ENCODE measurements at places on chromosomes 11 and 22.

- DNase-seq, result no peak
Observed at GRCh38 chr11:13118194-13118593, 109.1 kb downstream of the RASSF10 start.

GRCh38 chr11:100013011-100013410, 674.1 kb upstream of the ARHGAP42 start:
- no peak for DNase-seq

GRCh38 chr22:19559324-19559811, 35.2 kb upstream of the CLDN5 start:
- no peak for DNase-seq

DNA sequence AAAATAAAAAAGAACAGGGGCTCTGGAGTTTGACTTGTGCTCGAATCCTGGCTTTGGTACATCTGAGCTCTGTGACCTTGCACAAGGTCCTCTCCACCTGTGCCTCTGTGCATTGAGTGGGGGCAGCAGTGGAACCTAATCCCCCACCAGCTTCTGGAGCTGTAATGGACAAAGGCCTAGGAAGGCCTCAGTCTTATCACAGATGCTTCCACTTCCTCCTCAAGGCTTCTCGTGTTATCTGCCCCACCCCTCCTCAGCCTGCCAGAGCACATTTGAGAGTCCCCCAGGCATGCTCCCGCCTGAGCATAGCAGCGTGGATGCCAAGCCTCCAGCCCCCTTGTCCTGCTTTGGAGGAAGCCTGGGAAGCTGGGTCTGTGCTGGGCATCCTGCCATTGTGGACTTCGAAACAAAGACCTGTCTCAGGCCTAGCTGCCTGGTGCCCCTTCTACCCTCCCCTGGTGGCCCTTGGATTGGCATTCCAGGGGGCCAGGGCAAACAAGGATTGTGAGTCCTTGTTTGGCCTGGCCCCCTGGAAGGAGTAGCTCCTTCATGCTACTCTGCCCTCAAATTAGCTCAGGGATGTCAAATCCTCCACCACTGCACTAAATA, 15.0 kb downstream of the SLC35E4 start:
- no peak for DNase-seq

DNA sequence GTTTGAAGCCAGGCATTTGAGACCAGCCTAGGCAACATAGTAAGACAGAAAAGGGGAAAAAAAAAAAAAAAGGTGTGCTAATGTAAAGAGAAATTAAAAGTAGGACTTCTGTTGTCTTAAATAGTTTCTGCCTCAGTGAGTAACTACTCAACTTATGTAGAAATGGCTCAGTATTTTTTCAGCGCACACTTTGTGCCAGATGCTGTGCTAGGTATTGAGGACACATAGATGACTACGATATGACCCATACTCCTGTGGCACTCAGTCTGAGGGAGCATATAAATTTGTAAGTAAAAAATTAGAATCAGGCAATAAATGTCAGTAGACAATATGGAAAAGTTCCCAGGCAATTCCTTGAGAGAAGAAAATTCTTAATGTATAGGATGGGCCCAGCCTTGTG, 93.9 kb downstream of the YAP1 start:
- no peak for DNase-seq

GRCh38 chr11:89498845-89499448, 7.8 kb upstream of the NOX4 start:
- no peak for DNase-seq

- DNase-seq, result peak; percentile 92
Observed at GRCh38 chr11:12914400-12914912, 94.7 kb upstream of the RASSF10 start.

GRCh38 chr11:101584655-101585054, 848 bp upstream of the TRPC6 start:
- DNase-seq, result no peak

- DNase-seq, result no peak
Observed at GRCh38 chr11:44615041-44615755, 49.7 kb downstream of the CD82 start.

GRCh38 chr11:13302420-13302958, 24.9 kb downstream of the BMAL1 start:
- peak; percentile 75 for DNase-seq

DNA sequence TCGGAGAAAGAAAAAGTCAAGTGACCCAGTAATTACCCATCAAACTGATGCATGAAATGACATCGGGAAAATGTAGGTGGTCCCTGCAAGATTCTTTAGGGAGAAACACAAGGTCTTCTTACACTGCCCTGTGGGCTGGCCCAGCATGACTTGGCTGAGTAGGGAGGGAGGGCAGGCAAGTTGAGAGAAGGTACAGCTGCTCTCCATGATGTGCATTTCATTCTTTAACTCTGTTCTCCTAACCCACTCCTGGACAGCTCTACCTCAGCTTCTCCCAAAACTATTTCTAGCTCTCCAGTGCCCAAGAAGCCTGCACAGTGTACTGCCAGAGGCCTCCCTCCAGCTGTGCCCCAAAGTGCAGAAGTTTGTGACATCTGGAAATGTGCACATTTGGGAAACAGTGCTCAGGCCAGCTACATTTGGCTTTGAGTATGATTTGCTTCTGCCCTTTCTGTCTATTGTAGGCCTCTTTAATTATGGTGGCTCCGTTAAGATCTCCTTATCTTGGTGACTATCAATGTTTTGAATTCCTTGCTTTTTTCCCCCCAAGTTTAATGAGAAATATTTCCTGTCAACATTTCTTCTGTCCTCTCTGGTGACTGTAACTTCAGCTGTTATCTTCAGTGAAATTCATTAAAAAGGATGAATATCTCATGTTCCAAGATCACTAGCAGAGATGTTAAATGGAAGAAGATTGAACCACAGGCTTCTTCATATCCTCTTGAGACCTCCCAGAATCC, 26.7 kb upstream of the PRSS23 start:
- no peak for DNase-seq

GRCh38 chr11:8233691-8234424, 29.8 kb downstream of the LMO1 start:
- no peak for DNase-seq

GRCh38 chr11:124081483-124081882, 33.8 kb upstream of the VWA5A start:
- DNase-seq, result no peak

GRCh38 chr11:123507043-123507442, 77.0 kb downstream of the GRAMD1B start:
- DNase-seq, result no peak

DNA sequence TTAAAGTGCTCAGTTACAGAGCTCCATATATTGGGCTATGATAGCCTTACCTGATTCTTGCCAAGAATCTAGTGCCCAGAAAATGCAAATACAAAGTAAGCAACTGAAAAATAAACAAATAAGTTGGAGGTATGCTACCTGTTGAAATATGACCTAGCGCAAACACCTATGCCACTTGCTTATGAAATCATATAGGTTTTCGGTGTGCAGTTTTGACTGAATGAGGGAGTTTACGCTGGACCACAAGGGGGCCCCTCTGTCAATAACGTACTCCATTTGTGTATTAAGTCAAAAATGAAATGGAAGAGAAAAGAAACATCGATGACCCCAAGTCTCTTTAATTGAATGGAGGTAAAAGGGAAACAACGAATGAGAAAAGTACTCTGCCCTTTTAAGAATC, 84.9 kb upstream of the TRIM77 start:
- DNase-seq, result no peak

- DNase-seq, result no peak
Observed at GRCh38 chr11:11500744-11501487, 120.9 kb downstream of the GALNT18 start.

DNA sequence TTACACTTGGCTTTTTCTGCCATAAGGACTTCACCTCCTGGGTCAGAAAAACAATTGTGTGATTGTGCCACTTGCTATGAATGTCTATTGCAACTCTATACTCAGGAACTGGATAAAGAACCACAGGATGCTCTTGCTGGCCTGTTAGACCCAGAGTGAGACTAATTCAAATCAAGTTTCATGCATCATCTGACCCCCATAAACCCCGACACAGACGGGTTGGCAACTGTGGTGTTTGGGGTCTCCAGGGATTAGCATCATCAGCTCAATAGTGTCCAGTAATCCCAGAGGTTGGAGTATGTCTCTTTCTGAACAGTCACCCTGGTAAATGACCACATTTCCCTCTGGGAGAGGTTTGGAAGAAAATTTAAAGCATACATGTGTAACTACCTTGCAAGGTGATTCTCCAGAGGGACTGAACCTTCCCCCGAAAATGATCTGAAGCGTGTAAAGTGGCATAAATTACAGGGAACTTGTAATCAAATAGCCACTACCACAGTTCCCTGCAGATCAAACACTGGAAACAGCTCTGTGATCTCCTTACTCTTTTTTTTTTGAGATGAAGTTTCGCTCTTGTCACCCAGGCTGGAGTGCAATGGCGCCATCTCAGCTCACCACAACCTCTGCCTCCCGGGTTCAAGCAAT, 1097.6 kb downstream of the TBC1D22A start:
- DNase-seq, result no peak

- DNase-seq, result no peak
Observed at GRCh38 chr11:102451041-102451680, 1.4 kb downstream of the TMEM123 start.

DNA sequence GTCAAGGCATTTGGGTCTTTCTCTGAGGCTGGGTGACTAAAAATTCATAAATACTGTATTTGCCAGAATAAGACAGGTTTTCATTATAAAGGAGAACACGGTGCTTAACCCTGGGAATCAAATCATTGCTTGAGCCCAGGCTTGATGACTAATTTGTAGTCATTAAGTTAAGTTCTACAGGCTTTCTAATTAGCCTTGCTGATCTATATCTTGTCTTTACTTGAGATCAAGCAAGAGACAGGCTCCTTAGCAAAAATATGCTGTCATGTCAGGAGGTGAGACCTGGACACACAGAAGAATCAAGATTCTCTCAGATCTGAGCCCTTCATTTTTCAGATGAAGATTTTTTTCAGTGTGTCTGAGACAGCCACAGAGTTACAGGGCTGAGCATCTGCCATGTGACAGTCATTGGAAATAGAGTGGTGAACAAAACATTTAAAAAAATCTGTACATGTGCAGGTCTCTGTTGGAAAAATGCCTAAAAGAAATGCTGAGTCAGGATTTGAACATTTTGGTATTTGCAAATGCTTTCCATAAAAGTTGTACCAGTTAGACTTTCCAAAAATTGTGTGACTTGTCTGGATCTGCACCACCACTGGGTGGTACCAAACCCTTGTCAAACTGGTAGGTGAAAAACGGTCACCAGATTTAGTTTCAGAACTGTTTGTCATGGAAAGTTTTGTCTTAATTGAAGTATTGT, 14.6 kb downstream of the ACAT1 start:
- DNase-seq, result no peak

DNA sequence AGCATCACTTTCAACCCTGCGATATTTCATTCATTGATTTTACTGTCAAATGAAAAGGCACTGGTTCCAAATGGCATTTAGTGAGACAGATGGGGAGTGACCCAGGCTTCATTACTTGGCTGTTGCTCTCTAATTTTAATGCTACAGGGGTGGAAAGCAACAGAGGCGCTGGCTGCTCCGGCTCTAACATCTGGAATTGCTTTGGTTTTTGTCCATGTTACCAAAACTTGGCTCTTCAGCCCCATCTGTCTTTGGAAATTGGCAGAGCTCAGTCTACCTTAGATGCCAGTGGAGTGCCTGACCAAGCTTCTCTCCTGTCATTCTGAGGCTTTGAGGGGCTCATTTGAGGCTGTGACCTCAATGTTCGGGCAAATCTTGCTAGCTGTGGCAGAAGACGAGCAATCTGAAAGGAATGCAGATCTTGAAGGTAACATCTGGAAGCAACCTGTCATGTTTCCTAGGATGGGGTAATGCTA, 409.5 kb upstream of the SYN3 start:
- DNase-seq, result no peak

DNA sequence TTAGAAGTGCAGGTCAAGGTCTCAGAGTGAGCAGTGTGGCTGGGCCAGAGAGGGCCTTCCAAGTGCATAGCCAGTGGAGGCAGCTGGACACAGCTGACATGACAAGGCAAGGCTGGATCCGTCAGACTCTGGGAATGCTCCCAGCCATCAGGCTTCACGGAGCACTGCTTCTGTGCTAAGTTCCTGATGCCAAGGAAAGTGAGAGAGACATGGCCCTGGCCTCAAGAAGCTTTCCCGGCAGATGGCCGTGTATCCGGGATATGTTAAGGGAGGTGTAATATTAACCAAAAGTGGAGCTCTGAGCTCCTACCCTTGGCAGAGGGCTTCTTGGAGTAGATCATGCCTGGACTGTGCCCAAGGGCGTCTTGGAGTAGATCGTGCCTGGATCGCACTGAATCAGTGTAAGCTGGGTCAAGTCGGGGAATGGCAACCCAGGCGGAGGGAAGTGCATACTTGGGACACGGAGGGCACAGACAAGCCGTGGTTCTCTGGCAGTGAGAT, 7.4 kb upstream of the EFCAB6 start:
- DNase-seq, result no peak

DNA sequence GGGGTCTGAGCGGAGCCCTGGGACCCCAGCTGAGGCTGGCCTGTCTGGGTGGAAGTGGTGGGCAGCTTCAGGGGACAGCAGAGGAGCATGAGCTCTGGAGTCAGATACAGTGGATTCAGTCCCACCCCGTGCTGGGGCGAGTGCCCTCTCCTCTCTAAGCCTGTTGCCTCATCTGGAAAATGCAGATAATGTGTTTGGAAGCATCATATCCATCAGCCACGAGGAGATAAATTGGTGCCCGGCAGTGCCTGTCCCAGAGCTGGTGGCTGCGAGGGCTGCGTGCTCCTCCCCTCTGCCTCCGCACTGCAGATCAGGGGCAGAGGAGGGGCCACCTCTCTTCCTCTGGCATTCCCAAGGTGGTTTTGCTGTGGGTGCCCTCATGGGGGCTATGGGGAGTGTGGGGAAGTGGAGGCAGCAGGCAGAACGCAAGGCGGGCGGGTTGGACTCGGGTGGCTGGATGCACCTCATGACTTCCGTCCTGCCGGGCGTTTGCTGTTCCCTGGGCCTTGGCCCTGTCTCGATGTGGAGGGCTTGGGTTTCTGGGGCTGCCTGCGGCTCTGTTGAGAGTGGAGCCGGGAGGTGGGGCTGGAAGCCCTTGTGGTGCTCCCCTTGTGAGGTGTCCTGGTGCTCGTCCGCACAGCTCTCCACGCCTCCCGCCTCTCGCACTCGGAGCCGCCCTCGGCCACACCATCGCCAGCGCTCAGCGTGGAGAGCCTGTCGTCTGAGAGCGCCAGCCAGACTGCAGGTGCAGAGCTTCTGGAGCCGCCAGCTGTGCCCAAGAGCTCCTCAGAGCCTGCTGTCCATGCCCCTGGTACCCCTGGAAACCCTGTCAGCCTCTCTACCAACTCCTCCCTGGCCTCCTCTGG, 20.9 kb downstream of the MICALL1 start:
- no peak for DNase-seq

- DNase-seq, result no peak
Observed at GRCh38 chr11:134573857-134574256, 161.8 kb upstream of the B3GAT1 start.

DNA sequence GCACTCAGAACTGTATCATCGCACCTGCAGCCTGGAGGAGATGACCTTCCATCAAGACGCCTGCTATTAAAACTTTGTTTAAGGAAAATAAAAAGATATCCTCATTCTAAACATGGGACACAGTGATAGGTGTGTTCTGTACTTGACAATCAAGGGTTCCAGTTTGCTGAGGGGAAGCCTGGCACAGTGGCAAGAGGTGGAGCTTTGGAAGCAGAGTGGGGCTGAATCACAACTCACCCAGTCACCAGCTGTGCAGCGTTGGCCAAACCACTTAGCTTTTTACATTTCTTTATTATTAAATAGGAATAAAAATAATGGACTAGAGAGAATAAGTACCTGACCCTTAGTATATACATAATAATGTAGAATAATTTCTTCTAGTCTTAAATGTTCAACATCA, 220.7 kb downstream of the TENM4 start:
- no peak for DNase-seq

- peak; percentile 55 for DNase-seq
Observed at GRCh38 chr11:126444072-126444471, 88.6 kb downstream of the ST3GAL4 start.

- no peak for DNase-seq
Observed at GRCh38 chr11:43756575-43756974, 76.0 kb downstream of the HSD17B12 start.

Data from nucleus accumbens (tissue), 56 donors.